ENCODE measurements at places on chromosomes 2 and 18.

GRCh38 chr2:220071696-220072095 is 444.3 kb downstream of the SLC4A3 start:
- no peak for DNase-seq

- no peak for DNase-seq
Measured at GRCh38 chr2:212901604-212902275, 249.7 kb downstream of the IKZF2 start.

GRCh38 chr18:31241900-31242409 is 76.0 kb upstream of the DSG1 start:
- DNase-seq: no peak

DNA sequence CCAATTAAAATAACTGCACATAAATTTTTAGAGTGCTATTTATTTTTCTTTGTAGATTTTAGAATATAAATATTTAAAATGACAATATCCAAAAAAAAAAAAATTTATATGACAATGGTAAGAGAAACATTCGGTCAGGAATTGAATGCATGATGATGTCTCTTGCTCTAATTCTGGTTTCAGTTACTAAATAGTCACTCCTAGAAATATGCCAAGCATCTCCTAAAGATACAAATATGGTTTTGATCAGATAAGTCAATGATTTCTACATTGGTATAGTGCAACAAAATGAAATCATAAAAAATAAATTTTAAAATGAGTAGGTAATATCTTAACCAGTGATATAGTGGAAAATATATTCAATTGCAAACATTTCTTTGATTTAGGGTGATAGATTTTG is 95.9 kb upstream of the ACKR3 start:
- no peak for DNase-seq

DNA sequence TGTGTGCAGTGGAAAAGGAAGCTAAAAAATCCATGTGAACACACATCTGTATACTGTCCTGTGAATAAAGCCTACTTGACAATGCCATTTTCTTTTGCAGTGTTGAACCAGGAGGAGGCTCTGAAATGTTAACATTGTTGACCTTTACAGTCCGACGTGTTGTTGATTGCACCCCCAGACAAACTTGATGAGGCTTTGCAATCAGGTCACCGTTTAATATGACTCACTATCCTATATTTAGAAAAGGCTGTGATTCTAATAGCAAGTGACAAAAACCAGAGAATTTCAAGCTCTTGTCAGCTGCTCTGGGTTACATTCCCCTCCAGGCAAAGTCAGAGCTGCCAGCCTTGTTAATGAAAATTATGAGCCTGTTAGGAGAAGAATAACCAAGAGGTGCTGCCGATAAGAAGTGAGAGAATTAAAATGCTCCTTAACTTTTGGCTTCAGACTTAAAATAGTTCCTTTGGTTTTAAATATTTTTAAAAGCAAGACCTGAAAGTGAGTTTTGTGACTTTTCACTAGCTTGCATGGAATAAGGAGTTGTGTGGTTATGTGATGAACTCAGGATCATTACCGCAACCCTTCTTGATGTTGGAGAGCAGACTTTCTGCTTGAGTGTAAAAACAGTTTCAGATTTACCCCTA is 162.1 kb downstream of the QPCT start:
- no peak for DNase-seq

DNA sequence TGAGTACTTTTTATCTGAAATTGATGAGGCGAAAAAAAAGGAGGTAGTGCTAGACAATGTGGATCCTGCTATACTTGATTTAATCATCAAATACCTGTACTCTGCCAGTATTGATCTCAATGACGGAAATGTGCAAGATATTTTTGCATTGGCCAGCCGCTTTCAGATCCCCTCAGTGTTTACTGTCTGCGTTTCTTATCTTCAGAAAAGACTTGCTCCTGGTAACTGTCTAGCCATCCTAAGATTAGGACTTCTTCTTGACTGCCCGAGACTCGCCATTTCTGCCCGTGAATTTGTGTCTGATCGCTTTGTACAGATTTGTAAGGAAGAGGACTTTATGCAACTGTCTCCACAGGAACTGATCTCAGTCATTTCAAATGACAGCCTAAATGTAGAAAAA is 453 bp downstream of the KLHL41 start:
- DNase-seq: no peak

- no peak for DNase-seq
Measured at GRCh38 chr2:235793163-235793752, 299.4 kb downstream of the AGAP1 start.

- no peak for DNase-seq
Measured at GRCh38 chr2:71532327-71532726, 79.0 kb downstream of the DYSF start.

- DNase-seq: no peak
Measured at GRCh38 chr2:241849616-241850543, 8.8 kb downstream of the PDCD1 start.

DNA sequence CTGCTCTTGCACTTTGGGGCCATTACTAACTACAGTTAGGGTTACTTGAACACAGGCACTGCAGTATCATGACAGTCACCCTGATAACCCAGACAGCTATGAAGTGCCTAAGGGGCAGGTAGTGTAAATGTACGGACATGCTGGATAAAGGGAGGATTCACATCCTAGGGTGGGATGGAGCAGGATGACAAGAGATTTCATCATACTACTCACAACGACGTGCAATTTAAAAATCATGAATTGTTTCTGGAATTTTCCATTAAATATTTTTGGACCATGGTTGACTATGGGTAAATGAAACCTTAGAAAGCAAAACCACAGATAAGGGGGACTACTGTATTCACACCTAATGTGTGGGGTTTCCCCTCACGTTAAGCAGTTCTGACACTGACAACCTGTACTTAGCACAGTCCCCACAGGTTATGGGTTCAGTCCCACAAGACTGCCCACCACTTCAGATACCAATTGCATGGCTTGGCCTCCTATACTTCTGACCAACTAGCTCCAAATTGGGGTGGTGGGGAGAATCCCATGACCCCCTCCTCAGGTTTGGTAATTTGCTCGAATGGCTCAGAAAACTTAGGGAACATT is 75.8 kb downstream of the NAT8 start:
- DNase-seq: no peak

- DNase-seq: no peak
Measured at GRCh38 chr18:42392416-42392815, 437.4 kb downstream of the PIK3C3 start.

GRCh38 chr2:197487385-197487784 is 12.3 kb downstream of the HSPD1 start:
- DNase-seq: no peak

DNA sequence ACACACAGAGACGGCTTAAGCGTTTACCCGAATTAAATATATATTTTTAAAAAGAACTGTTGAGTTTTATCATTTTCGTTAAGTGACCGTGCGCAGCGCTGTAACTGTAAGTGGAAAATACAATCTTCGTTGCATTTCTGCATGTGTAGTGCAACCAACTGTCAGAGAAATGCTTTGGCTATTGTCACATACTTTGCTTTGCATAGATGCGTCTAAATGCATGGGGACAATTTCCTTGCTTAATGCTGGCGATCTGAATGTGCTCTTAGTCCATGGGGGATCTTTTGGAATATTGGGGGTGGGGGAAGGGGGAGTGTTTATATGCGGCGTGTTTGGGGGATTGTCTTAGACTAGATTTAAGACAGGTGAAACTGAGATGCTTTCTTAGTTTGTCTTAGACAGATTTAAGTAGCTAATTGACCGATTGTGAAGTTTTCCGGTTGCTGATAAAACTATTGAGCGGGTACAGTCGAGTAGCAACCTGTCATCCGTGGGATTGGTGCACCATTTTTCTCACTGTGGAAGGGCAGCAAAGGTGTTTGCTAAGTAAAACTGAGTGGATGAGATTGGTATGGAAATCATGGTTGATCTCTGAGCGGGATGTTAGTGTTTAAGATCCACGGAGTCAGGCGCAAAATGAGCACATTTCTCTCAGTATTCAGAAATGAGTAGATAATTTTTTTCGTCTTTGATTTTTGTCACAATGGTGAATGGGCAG is 476 bp downstream of the VSNL1 start:
- no peak for DNase-seq

DNA sequence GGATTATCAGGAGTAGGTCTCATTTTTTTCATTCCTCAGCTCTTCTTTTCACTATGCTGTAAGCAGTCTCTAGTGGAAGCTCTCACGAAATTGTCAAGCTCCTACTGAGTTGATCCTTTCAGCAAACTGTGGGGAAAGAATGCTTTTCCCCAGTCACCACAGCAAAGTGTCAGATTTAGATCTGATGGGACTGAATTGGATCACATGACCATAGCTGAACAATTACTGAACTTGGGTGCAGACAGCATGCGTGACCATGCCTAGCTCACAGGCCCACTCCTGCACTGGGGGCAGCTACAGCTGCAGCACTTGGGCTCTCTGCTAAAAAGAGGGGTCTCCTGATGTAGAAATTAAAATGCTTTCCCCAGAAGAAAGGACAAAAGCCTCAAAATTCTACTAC is 3.1 kb downstream of the ARHGAP15 start:
- no peak for DNase-seq

DNA sequence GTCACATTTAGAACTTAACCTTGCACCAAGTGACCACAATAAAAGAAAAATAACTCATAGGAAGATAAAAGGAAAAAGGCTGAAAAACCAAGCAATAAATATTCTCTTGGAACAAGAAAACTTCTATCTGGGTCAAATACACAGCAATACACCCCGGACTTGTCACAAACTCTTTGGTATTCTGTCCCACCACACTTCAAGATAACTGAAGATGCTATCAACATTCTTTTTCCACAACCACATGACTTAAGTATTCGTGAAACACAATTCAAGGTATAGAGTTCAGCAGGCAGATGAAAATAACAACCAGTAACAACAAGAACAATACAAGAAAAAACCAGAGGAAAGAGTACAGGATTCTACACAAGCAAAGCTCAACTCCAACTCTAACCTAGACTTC is 18.0 kb downstream of the MBD2 start:
- no peak for DNase-seq

- DNase-seq: no peak
Measured at GRCh38 chr2:2166881-2167280, 164.2 kb downstream of the MYT1L start.

- no peak for DNase-seq
Measured at GRCh38 chr18:3984163-3984757, 470.8 kb downstream of the DLGAP1 start.

- DNase-seq: no peak
Measured at GRCh38 chr2:211741966-211742365, 796.6 kb downstream of the ERBB4 start.

GRCh38 chr2:45941531-45942236 is 290.2 kb downstream of the PRKCE start:
- no peak for DNase-seq

DNA sequence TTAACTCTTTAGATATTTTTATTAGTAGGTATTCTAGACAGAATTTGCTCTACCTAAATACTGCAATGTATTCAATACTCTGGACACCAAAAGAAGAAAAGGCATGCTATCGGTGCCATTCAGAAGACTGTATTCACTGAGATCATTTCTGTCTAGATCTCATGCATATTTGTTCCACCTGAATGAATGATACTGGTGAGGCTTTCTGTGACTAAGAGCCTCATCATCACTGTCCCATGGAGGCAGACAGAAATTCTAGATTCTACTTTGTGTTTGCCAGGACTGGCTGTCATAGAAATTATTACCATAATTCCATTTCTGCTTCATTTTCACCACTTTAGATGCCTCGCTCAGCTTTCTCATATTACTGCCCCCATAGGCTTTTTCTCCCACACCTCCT is 340.7 kb downstream of the MBD2 start:
- DNase-seq: no peak

DNA sequence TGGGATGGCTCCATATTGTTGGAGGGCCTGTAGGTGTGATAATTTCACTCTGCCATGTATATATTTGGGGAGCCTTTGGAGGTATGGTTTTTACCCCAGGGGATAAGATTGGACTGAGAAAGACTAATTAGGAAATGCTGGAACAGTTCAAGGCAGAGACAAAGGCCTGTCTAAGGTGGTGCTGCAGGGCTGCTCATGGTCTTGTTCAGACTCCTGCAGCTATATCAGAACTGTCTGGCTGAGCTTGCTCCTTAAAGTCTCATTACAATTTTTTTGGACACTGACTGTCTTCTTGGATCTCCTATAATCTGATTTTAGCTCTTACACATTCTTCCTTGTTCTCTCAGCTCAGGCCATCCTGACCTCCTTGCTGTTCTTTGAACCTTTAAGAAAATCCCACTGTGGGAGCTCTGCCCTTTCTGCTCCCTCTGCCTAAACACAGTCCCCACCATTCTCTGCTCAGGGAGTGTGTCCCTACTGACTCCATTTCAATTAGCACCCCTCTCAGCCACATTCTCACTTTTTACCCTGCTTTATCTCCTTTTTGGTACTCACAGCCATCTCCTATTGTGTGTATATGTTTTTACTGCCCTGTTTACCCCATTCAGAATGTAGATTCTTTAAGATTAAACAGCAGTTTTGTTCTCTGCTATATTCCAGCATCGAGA is 468.7 kb upstream of the FANCL start:
- no peak for DNase-seq

DNA sequence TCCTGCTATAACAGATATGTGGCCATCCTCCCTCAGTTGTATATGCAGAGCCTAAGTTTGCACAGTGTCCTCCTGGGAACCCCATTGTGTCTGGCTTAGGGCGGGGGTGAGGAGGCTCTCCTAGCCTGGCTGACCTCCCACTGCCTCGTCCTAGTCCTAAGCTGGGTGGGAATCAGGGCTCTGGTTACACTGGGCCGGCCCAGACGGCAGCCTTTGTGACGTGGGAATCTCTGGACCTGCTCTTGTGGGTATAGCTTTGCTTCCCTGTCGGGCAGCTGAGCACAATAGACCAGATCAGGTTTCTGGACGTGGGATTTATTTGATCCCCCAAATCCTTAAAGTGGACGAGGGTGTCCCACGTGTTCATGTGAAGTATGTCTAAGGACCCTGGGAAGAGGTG is 2.9 kb downstream of the ACKR3 start:
- DNase-seq: no peak

DNA sequence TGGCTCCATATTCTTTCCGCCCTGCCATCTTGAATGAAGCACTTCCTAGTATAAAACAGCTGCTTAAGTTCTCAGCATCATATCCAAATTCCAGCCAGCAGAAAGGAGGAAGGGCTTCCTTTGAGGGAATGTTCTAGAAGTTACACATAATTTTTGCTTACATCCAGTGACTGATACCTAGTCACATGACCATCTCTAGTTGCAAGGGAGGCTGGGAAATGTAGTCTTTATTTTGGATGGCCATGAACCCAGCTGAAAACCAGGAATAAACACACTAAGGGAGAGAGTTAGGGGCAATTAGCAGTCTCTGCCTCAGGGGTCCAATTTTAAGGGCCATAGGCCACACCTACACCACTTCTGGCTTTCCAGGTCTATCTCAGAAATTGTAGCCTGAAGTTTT is 57.8 kb upstream of the LMAN1 start:
- no peak for DNase-seq

- no peak for DNase-seq
Measured at GRCh38 chr18:58177896-58178470, 134.0 kb downstream of the NEDD4L start.

GRCh38 chr2:146143971-146144370 is 1624.1 kb upstream of the ZEB2 start:
- DNase-seq: no peak

DNA sequence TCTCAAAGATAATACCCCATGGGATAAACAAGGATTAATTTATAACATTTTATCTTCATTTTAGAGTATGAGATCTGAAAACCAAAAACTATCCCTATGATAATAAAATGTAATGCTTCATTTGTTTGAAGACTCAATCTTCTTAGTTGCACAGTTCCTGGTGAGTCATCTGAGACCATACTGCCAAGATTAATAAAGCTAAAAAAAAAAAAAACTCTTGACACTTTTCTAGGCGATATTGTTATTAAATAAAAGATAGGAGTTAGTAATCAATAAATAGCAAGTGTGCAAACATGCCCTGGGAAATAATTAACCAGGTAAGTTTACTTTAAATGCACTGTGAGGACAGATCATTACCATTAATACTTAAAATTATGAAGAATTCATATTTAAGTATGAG is 83.9 kb downstream of the RPE start:
- no peak for DNase-seq

All from NCI-H1436 (cell line).